ENCODE measurements at places on chromosomes 16 and 17.

DNA sequence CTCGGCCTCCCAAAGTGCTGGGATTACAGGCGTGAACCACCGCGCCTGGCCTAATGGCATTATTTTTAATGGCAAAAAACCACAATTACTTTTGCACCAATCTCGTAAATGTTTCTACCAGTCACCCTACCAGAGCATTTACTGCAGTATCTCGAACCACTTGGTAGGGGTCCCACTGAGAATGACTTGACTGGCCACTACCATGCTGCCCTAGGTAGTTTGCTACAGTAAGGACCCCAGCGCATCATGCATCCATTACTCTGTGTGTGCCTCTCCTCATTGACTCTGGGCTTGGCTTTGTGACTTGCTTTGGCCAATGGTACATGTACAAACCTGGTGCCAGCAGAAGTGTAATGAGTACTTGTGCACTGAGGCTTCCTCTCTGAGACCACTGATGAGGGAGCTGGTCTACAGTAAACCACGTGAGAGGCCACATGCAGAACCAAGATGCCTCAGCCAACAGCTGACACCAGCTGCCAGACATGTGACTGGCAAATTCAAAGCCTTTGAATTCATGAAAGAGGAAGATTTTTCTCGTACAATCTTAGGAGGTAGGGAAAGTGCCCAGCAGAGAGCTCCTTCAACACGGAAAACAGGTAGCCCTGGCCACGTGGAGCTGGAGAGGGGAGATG lies 421.7 kb upstream of the C16orf82 start:
- DNase-seq = no peak

GRCh38 chr17:21551081-21551881 lies 141.0 kb upstream of the KCNJ18 start:
- peak; percentile 83 for DNase-seq

GRCh38 chr17:73255671-73256181 lies 6.0 kb downstream of the CPSF4L start:
- DNase-seq = no peak

DNA sequence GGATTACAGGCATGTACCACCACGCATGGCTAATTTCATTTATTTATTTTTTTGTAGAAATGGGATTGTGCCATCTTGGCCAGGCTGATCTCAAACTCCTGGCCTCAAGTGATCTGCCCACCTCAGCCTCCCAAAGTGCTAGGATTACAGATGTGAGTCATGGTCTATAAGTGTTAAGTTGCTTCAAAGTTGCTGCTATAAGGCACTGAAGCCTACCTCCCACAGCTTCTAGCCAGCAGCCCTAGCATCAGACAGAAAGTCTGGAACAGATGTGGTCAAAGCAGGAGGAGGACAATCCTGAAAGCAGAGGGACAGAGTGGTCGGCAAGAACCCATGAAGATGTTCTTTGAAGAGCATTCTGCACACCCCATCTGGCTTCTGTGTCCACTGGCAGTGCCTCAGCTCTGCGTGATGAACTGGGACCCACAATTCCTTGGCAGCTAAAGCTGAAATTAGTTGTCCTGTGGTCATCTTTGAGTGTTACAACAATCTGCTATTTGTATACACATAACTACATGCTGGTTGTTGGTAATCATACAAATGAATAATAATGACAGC lies 11.2 kb downstream of the MAP3K14 start:
- DNase-seq = no peak

DNA sequence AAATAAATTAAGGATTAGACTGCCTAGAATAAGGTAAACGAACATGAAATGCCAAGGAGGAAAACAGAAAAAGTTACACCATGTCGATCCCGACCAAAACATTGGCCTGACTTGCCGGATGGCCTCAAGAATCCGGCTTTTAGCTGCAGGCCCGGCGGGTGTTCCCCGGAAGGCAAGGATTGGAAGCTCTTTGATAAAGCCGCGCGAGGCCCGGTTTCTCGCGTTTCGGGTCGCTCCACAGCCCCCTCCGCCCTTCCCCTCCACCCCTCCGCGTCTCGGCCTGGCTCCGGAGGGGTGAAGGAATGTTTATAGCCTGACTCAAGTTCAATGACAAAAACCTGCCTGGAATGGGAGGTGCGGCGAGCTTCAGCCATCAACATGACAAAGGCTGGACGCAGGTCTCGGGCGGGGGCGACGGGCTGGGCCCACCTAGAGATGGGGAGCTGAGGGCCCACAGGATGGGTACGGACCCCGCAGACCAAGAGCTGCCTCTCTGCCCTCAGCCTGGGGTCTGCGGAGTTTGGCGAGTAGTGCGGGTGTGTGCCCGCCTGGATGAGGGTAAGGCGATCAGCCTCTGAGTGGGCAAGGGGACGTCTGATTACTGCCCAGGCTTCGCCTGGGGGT lies 2.6 kb downstream of the PRAC1 start:
- DNase-seq = no peak

DNA sequence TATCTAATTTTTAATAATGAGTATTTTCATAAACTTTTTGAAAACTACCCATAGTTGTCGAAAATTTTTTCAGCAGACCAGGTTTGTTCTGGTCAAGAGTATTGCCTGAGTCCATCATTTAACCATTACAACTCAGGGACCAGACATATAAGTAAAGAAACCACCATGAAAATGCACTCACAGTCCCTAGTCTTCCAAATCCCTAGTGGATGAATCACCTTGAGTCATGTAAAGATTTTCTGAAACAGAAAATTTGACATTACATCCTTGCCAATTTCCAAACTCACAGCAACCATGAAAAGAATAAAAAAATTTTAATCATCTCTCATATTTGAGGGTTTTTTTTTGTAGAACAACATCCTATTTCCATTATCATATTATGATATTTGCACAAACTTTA lies 1337.5 kb upstream of the CDH8 start:
- DNase-seq = no peak

- DNase-seq = no peak
Measured at GRCh38 chr16:82776470-82777146, 149.8 kb downstream of the CDH13 start.

DNA sequence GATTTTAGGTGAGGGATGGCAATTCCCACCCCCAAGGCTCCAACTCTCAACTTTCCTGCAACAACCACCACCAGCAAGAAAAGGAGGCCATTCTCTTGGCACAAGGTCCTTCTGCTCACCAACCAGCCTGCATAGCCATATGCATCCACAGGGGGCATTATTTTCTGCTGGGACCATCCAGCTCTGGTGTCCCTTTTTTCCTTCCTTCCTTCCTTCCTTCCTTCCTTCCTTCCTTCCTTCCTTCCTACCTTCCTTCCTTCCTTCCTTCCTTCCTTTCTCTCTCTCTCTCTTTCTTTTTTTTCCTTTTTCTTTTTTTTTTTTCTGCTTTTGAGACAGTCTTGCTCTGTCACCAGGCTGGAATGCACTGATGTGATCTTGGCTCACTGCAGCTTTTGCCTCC lies 21.1 kb upstream of the COX10 start:
- no peak for DNase-seq

DNA sequence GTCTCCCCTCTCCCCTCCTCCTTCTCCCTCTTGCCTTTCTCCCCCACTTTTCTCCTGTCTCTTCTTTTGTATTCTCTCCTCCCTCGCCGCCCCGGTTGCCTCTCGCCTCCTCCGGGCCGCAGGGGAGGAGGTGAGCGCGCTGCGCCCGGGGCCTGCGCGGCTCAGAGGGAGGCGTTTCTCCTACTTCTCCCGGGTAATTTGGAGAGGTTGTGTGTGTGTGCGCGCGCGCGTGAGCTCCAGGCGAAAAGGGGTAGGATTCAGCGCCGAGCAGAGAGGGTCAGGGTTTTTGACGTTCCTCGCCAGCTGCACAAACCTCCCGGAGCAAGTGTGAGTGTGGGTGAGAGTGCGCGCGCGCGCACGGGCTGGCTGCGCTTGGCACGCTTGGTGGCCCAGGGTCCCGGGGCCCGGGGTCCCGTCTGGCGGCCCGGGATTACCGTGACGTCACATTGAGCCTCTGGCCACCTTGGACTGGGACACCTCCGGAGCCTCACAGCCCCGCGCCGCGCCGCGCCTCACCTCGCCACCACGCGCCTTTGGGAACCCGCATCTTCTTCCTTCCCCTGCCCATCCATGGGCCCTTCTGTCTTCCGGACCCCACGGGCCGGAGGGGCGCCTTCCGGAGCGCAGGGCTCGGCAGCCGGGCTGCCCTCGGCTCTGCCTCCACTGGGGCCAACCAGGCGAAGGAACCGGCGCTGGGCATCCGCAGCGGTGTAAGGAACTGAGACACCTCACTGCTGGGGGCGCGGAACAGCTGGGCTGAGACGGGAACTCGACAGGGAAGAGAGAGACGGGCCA lies 479 bp downstream of the IRX6 start:
- DNase-seq = no peak

- no peak for DNase-seq
Measured at GRCh38 chr17:14737984-14738651, 437.2 kb downstream of the HS3ST3B1 start.

Measured in activated CD8-positive, alpha-beta memory T cell treated with anti-CD3 and anti-CD28 coated beads for 1 hour (primary cell).